ENCODE measurements at places on chromosomes 5 and 9. TPM values are rescaled to one million over a fixed set of nuclear protein-coding genes. Genes with fewer than 3 reads are reported as not detected.

The PGM5 gene
- total RNA-seq: 275 TPM

The NMUR2 gene
- total RNA-seq: not detected

The TMCO6 gene
- total RNA-seq: 25.1 TPM

The PCDHB7 gene
- total RNA-seq: 6.5 TPM

The ENTPD2 gene
- total RNA-seq: 11.5 TPM

The GPSM1 gene
- 41.8 TPM for total RNA-seq

The GDNF gene
- total RNA-seq: 0.85 TPM

The SMIM32 gene
- not detected for total RNA-seq

The NFIB gene
- 173 TPM for total RNA-seq

The PPP1R26 gene
- 5.3 TPM for total RNA-seq

The CYLC2 gene
- total RNA-seq: not detected

The PCDHGB6 gene
- 7.4 TPM for total RNA-seq

The PCDHGB7 gene
- 27.6 TPM for total RNA-seq

The RETREG1 gene
- total RNA-seq: 5.7 TPM

The GKAP1 gene
- 4.9 TPM for total RNA-seq

The CDX1 gene
- 0.41 TPM for total RNA-seq

The ZFP2 gene
- total RNA-seq: 1.8 TPM

The BTNL3 gene
- not detected for total RNA-seq

The ST6GALNAC6 gene
- total RNA-seq: 118 TPM

The GPR151 gene
- total RNA-seq: not detected

The SNCAIP gene
- total RNA-seq: 26.0 TPM

The NSG2 gene
- 2.3 TPM for total RNA-seq

The TMEM167A gene
- 16.9 TPM for total RNA-seq

The MYMK gene
- not detected for total RNA-seq

The FRRS1L gene
- total RNA-seq: 10.6 TPM

The UNC13B gene
- 15.4 TPM for total RNA-seq

The PCDHA9 gene
- 0.70 TPM for total RNA-seq

The PCDHGA1 gene
- 2.4 TPM for total RNA-seq

The CCDC152 gene
- total RNA-seq: 3.9 TPM

The CCNJL gene
- total RNA-seq: 5.8 TPM

The SPINK14 gene
- not detected for total RNA-seq

The ANKS6 gene
- 26.9 TPM for total RNA-seq

The GGTA1 gene
- 16.3 TPM for total RNA-seq

The STKLD1 gene
- total RNA-seq: not detected

The ANKRD33B gene
- 24.1 TPM for total RNA-seq
